ENCODE measurements at places on chromosomes 11 and 22. TPM values are rescaled to one million over a fixed set of nuclear protein-coding genes. Genes with fewer than 3 reads are reported as not detected.

HTR3A gene
- total RNA-seq = not detected

TIMP3 gene
- total RNA-seq = 13.3 TPM

RAG2 gene
- total RNA-seq = not detected

OR2D2 gene
- 0.40 TPM for total RNA-seq

SLC22A9 gene
- total RNA-seq = 0.22 TPM

VSTM5 gene
- total RNA-seq = 2.4 TPM

GSTT2 gene
- not detected for total RNA-seq

AGBL2 gene
- 0.74 TPM for total RNA-seq

CEP126 gene
- 2.6 TPM for total RNA-seq

KRTAP5-11 gene
- not detected for total RNA-seq
